ENCODE measurements at places on chromosomes 16 and 17.

- no peak for DNase-seq
Measured at GRCh38 chr17:32265192-32265923, at the start of gene RHBDL3. Gene RHBDL3, plus strand, starts transcription at chr17:32265832. Its CDS starts 358 bp downstream, at chr17:32266190.

GRCh38 chr16:50665128-50665878 is 15.8 kb downstream of the SNX20 start:
- DNase-seq, result peak; percentile 71

- DNase-seq, result no peak
Measured at GRCh38 chr17:38872027-38872511, 2.2 kb downstream of the LASP1 start.

- DNase-seq, result no peak
Measured at GRCh38 chr16:69931631-69932030, 19.5 kb upstream of the CLEC18A start.

- no peak for DNase-seq
Measured at GRCh38 chr16:2233872-2234812, 2.1 kb upstream of the DNASE1L2 start.

Data from kidney tubule cell (primary cell).